ENCODE measurements at places on chromosomes 6 and 20.

DNA sequence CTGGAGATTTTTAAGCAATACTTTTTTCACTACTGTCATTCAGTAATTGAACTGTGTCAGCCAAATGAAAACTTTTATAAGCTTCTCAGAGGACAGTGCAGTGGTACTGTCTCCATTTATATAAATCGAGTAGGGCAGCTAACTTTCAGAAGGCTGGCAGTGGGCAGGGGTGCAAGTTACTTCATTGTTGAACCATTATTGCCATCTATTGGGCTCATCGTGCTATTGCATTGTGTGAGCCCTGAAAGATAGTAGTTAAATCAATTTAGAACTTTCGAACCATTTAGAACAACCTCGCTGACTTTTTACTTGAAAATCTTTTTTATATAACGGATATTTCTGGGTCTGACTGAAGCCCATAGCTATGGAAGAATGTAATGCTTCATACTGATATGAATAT, 347.8 kb upstream of the PLCB4 start:
- no peak overlapping the region for H3K4me3 ChIP-seq
- no peaks in the 10 kb centered on the region for H3K4me1 ChIP-seq
- H3K36me3 ChIP-seq = no peaks in the 10 kb centered on the region
- peak; percentile 3 for DNase-seq
- H3K27me3 ChIP-seq = no peaks in the 10 kb centered on the region

DNA sequence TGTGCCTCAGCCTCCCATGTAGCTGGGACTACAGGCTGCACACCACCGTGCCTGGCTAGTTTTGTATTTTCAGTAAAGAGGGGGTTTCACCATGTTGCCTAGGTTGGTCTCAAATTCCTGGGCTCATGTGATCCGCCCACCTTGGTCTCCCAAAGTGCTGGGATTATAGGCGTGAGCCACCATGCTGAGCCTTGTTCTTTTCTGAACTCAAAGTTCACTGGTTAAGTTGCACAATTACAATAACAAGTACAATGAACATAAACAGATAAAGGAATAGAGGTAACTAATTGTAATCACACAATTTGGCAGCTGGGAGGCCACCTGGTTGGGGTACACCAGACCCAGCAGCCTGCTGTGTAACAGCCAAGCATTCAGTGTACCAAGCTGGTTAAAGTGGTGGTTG, 6.7 kb downstream of the NUDT3 start:
- H3K27me3 ChIP-seq = no peaks in the 10 kb centered on the region
- no peak overlapping the region for H3K4me3 ChIP-seq
- no peaks in the 10 kb centered on the region for H3K36me3 ChIP-seq

DNA sequence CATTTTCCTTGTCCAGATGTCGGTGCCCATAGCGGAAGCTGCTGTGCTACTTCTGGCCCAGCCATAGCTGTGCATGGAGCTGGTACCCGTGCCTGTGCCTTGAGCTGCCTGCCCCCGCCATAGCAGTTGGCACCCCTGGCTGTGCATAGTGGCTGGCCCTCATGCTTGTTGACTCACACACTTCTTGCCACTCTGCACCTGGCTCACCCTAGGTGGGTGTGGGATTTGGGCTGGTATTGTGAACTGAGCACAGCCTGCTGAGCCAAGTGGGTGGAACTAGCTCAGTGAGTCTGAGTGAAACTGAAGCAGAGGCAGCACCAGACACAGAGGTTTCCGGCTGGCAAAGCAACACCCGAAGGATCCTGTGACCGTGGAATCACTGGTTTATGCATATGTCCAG, 689.5 kb upstream of the EYS start:
- H3K27ac ChIP-seq = no peak overlapping the region
- no peak for DNase-seq
- no peak overlapping the region for H3K4me3 ChIP-seq
- no peaks in the 10 kb centered on the region for H3K36me3 ChIP-seq
- no peaks in the 10 kb centered on the region for H3K4me1 ChIP-seq

DNA sequence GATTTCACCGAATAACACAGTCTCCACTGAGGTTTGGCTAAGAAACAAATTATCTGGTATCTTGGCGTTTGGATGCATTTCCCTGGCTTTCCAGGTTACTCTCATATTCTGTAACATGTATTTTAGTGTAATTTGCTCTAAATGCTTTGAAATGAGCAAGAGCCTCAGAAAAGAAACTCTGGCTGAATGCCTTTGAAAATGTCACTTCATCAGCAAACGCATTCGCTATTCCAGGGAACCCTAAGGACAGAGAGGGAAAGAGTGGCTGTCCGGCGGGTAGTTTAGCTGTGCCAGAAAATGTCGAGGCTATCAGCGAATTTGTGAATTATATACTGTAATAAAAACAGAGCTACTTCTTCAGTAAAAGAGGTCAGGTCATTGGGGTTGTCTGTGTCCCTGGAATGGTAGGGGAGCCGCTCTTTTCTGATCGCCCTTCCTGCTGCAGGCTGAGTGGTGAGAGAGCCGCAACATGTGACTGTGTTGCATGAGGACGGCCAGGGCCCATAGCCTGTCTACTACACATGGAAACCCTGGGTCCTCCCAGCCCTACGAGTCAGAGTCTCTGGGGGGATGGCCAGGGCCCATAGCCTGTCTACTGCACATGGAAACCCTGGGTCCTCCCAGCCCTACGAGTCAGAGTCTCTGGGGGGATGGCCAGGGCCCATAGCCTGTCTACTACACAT, 57.3 kb downstream of the SMOC2 start:
- H3K36me3 ChIP-seq = no peaks in the 10 kb centered on the region
- no peaks in the 10 kb centered on the region for H3K27me3 ChIP-seq
- no peak for DNase-seq
- no peak overlapping the region for H3K27ac ChIP-seq
- H3K4me1 ChIP-seq = no peaks in the 10 kb centered on the region

GRCh38 chr6:46940433-46941226, 18.9 kb upstream of the ADGRF5 start:
- no peaks in the 10 kb centered on the region for H3K4me1 ChIP-seq
- no peak for DNase-seq
- H3K36me3 ChIP-seq = no peaks in the 10 kb centered on the region
- H3K27me3 ChIP-seq = peaks cover 7% of the 10 kb centered on the region

GRCh38 chr6:138651491-138651890, 122.1 kb upstream of the CCDC28A start:
- H3K4me3 ChIP-seq = no peak overlapping the region
- H3K4me1 ChIP-seq = no peaks in the 10 kb centered on the region
- H3K27ac ChIP-seq = no peak overlapping the region
- H3K36me3 ChIP-seq = no peaks in the 10 kb centered on the region

DNA sequence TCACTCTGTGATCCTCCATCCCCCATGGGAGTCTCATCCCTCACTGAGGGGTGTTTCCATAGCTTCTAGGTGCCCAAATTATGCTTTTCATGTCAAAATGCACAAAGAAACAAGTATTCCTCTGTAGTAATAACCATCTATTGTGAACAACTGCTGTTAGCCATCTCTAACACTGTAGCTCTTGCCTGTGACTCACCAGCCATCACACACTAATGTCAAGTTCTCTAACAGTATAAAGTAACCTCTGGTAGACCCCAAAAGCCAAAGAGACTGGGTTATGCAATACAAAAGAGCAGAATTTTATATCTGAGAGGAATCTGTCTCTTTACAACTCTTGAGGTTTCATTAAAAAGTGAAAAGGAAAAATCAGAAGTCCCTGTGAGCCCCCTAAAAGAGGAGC, 25.4 kb upstream of the IYD start:
- no peak for DNase-seq
- H3K27ac ChIP-seq = no peak overlapping the region
- no peaks in the 10 kb centered on the region for H3K36me3 ChIP-seq
- no peaks in the 10 kb centered on the region for H3K4me1 ChIP-seq

DNA sequence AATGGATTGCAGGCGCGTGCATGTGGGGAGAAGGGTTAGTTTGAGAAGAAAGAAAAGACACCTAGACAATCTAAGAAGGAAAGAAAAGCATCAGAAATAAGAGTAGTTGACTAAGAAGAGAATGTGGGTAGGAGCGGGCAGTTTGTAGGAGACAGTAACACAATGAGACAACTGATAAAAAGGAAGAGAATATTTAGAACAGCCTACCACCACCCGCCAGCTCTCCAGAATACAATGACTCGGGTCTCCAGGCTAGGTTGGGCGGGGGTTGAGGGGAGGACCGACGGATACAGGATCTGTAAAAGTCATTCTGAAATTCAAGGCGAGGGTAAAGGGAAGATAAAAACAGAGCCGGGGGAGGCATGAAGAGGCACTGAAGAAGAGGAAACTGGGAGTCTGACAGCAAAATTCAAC, 712 bp downstream of the ABHD16A start:
- peaks cover 7% of the 10 kb centered on the region for H3K36me3 ChIP-seq
- H3K27ac ChIP-seq = peak overlapping the region; percentile 96
- peaks cover 2% of the 10 kb centered on the region for H3K27me3 ChIP-seq
- peak overlapping the region; percentile 99 for H3K4me3 ChIP-seq
- no peak for DNase-seq

DNA sequence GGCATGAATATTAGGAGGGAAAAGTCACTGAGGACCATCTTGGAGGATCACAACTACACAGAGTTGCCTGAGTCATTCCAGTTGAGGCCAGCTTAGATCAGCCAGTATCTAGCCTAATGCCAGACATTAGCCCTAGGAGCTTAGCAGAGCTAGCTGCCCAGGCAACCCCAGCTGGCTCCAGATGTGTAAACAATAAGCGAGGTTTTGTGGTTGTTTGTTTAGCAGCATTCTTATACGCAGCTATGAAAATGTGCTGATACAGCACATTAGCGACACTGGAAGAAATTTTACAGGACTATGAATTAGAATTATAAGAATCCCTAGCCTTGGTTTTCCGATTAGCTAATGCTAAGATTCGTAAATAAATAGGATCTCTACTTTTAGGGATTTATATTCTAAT, 59.3 kb downstream of the BTBD3 start:
- H3K4me3 ChIP-seq = no peak overlapping the region
- H3K27me3 ChIP-seq = no peaks in the 10 kb centered on the region
- H3K27ac ChIP-seq = no peak overlapping the region
- no peaks in the 10 kb centered on the region for H3K4me1 ChIP-seq
- DNase-seq = no peak

- no peak overlapping the region for H3K4me3 ChIP-seq
- H3K36me3 ChIP-seq = peaks cover 17% of the 10 kb centered on the region
- DNase-seq = no peak
- H3K4me1 ChIP-seq = peaks cover 28% of the 10 kb centered on the region
- H3K27me3 ChIP-seq = no peaks in the 10 kb centered on the region
- H3K27ac ChIP-seq = no peak overlapping the region
Observed at GRCh38 chr20:41072190-41072863, 43.7 kb downstream of the TOP1 start.

DNA sequence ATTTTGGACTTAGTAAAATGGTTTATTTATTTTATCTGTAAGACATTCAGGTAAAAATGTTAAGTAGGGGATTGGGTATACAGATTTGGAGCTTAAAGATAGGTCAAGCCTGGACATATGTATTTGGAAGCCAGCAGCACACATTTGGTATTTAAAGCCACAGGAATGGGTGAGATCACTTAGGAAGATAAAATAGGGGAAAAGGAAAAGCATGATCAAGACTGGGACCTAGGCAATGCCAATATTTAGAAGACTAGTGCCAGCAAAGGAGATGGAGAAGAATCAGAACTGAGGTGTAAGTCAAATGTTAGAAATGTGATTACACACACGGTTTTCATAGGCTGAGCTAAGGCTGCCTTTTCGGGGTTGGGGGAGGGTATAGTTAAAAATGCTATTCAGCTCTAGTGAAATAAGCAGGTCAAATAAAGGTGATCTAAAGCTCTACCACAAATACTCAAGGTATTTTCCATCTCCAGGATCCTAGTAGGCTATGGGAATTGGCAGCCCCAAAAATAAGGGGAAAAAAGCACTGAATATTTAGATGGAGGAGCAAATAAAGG, 20.6 kb downstream of the SLC2A12 start:
- DNase-seq = no peak
- H3K4me1 ChIP-seq = no peaks in the 10 kb centered on the region
- H3K4me3 ChIP-seq = no peak overlapping the region
- H3K36me3 ChIP-seq = no peaks in the 10 kb centered on the region
- no peak overlapping the region for H3K27ac ChIP-seq

- H3K4me3 ChIP-seq = no peak overlapping the region
- H3K36me3 ChIP-seq = no peaks in the 10 kb centered on the region
Observed at GRCh38 chr6:13553646-13554045, 20.8 kb upstream of the SIRT5 start.

DNA sequence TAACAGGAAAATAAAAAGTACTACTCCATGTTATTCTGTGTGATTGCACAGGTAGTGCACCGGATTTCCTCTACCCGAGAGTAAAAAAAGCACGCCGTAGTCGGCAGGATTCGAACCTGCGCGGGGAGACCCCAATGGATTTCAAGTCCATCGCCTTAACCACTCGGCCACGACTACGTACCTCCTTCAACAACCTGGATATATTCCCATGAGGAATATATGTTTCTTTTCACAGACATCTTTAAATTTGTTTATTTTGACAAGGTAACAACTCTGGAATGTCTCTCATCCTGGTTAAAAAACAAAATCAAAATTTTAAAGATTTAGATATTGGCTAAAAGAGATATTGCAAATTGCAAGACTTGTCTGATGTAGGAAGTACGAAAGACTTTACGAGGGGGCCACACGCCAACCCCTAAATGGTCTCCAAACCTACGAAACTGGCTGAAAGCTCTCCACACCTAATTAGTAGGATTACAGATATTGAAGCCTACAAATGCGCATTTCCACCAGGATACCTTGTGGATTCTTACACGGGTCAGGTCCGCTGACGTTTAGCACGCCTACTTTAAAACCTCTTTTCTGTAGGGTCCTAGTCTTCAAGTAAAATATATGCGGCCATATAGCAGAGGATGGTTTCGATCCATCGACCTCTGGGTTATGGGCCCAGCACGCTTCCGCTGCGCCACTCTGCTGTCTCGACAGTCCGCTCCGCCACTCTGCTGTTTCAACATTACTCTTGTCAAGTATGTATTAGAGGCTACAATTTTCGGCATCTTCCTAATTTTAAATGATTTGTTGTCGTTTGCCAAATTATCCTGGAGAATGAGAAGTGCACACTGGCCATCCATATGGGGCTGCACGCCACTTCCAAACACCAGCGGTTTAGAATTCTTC, 52.2 kb upstream of the BTN3A2 start:
- H3K4me3 ChIP-seq = peak overlapping the region; percentile 73
- peaks cover 13% of the 10 kb centered on the region for H3K4me1 ChIP-seq
- no peaks in the 10 kb centered on the region for H3K27me3 ChIP-seq
- H3K36me3 ChIP-seq = no peaks in the 10 kb centered on the region

DNA sequence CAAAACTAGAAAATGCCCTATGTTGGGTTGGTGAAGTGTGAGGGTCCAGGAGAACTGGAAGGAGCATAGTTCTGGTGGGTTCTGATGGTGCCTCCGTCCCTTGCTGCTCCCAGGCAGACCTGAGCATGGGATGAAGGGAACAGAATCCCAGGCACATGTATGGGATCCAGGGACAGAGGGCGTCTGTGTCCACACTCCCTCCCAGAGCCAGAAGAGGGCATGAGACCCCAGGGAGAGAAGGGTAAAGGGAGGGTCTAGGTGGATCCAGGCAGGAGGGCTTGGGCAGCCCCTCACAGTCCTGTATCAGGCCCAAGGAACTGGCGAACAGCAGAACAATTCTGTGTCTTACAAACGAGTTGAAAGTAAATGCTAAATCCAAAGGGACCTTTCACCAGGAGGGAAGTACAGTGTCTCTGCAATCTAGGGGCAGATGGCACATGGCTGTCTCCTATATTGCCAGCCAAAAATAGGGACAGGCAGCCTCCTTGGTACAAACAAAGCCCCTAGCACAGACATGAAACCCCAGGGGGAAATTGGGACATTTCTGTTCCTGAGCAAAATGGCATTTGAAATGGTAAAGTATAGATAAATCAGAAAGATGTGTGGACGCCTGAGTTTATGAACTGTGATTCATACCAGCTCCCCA, 2.5 kb upstream of the BPIFA1 start:
- no peak overlapping the region for H3K4me3 ChIP-seq
- H3K4me1 ChIP-seq = no peaks in the 10 kb centered on the region
- peaks cover 2% of the 10 kb centered on the region for H3K27me3 ChIP-seq
- H3K27ac ChIP-seq = no peak overlapping the region
- no peak for DNase-seq
- H3K36me3 ChIP-seq = no peaks in the 10 kb centered on the region
